Stimulated activated CD4-positive, alpha-beta T cell treated with anti-CD3 and anti-CD28 coated beads, Interleukin-4, amount 100 ng/mL, for 4 hours (primary cell): ENCODE measurements at places on chromosomes 7 and 10.
A peak's percentile ranks its signal among the peaks of the same experiment; 100 is the strongest.

DNA sequence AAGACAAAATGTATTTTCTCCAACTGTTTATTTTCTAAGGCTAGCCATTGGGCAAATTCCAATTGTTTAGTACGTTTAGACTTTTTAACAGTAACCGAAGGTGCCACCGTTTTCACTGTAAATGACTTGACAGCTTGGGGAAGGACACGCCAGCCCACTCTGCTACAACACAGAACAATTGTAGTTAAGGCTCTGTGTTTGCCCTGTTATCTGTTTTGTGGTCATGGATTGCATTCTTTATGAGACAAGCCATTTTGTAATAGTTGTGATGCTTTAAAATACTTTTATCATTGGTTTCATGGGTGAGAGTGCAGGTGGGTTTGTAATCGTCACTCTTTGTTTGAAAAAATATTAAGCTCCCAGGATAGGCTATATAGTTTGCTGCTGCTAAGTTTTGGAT is 6.6 kb upstream of the PITRM1 start:
- no peak for DNase-seq

DNA sequence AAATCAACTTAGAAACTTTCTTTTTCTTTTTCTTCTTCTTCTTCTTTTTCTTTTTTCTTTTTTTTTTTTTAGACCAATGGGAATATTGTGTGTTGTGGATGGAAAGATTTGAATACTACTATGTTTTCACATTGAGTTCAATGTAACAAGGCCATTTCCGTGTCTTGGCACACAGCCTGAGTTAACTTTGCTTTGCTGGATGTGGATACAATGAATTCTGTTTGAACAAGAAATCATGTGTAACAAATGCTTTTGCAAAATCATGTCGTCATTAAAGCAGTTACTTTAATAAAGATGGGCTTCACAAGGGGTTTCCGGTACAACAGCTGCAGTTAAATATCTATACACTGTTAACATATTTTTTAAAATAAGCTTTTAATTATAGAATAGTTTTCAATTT is 13.5 kb upstream of the ENTPD1 start:
- no peak for DNase-seq

DNA sequence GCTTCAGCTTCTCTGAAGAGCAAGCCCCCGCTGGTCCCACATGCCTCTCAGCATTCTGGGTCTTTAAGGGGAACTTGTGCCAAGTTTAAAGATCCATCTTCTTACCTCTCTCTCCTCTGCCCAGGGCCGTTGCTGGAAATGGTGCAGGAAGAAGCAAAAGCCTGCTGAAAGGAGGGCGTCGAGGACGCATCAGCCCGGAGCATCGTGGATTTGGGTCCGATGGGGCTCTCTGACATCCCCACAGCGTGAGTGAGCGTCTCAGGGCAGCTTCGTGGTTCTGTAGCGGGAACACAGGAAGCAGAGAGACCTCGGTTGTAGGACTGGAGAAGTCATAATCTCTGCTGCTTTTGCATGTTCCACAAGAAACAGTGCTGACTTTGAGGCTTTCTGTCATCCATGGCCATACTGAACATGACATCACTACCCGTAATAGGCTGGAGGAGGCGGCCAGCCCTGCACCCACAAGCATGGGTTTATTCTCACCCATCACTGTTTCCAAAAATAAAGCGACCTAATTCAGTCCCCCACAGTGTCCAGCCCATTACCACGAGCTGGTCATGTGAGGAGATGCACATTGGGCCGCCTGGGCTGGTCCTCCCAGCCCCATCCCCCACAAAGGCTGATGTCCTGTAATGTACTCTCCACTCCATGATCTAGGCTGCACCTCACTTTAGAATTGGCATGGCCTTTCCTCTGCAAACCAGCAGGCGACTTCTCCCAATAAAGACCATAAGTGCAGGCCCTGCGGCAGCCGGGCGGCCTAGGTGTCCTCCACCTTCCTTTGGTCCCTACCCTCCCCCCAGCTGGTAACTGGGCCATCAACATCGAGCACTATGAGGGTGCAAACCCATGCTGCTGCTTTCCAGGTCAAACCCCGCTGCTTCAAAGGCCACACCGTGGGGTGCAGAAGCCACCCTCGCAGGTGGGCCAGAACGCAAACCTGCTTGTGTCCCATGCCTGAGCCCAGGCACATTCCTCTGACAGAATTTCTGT is 276.9 kb downstream of the TNS3 start:
- DNase-seq = no peak

DNA sequence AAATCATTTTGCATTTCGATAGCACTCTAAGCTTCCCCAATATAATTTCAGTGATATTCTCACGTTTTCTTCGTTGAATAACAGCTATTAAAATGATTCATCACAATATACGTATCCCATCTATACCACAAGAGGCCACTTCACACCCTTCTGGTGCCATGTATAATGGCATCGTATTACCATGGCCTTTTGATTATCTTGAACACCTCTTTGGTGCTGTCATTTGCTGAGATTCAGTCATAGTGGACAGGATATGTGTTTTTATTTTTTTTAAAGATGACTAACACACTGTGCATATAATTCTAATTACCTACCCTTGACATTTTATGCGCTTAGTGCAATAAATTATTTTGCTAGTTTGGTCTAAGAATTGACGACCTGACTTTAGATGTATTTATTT is 6.7 kb upstream of the INSYN2A start:
- no peak for DNase-seq

DNA sequence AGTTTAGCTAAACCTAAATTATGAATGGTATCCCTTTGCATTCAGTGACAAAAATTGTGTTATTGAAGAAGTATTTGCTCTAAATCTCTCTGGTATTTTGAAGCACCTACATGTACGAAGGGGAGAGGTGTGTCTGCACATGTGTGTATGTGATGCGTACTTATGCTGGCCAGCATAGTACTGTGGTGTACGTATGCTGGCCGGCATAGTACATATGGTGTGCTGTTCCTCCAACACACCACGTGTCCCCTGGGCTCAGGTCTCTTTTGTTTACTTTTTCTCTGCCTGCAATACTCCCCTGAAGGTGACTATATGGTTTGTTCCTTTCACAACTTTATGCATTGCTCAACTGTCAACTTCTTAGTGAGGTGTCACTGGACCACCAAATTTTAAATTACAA is 360.3 kb downstream of the CRPPA start:
- DNase-seq = no peak

DNA sequence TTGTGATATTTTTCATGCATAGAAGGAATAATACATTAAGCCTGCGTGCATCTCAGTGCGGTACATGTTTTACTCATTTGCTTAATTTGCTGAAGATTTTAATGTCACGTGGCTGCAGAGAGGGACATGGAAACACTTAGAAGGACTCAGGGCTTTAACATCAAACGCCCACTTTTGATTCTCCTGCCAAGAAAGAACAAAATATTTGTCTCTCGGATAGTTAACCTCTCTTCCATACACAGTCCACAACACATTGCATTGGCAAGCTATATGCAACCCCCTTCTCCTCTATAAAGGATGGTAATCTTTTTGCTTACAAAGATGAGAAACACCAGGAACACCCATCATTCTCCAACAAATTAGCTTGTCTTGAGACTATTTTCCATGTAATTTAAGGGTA is 148.0 kb upstream of the NRP1 start:
- DNase-seq = no peak

DNA sequence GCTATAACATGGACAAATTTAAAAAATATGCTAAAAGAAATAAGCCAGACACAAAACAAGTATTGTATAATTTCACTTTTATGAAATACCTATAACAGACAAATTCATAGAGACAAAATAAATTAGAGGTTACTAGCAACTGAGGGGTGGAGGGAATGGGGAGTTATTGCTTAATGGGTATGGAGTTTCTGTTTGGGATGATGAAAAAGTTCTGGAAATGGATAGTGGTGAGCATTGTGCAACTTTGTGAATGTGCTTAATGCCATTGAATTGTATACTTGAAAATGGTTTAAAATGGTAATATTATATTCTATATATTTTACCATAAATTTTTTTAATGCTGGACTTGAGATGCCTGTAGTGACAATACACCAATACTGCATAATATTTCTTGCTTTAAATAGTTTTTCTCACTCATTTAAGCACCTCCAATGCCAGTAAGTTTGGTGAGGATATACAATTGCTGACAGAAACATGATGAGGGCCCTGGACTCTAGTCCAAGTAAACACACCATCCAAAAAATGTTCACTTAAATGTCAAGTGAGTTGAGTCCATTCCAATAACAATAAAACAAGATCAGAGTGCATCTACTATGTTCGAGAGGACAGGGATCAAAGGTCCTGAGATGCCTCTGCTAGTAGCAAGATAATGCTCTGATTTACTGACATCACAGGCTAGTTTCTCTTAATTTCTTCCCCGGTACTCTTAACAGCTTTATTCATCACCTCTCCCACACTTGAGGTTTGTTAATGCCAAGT is 71.9 kb downstream of the NT5C2 start:
- DNase-seq = no peak

- DNase-seq = no peak
Measured at GRCh38 chr10:59878915-59879314, 27.4 kb downstream of the CCDC6 start.

DNA sequence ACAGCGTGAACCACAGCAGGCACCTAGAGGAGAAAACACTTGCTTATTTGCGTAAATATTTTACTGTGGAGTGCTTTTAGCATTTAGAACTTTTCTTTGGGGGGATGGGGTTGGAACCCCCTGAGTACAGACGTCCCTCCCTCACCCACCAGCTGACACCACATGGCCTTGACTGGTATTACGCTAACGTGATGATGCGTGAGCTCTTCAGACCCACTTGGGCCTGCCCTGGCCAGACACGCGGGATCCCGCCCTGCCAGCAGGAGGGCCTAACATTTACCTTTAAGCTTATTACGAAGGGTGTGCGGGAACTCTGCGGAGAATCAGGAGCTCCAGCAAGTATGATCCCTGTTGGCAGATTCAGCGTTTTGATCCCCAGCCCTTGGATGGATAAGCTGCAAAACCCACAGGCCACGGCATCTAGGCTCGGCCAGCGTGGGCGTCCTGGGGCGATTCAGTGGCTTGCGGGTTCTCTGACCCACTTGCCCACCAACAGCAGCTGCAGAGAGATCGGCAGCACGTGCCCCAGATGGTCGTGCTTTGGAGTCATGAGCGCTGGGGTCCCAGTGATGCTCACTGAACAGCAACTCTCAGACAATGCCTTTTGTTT is 545.5 kb upstream of the FOXK1 start:
- no peak for DNase-seq

- no peak for DNase-seq
Measured at GRCh38 chr10:88865281-88865876, 13.7 kb upstream of the ANKRD22 start.

DNA sequence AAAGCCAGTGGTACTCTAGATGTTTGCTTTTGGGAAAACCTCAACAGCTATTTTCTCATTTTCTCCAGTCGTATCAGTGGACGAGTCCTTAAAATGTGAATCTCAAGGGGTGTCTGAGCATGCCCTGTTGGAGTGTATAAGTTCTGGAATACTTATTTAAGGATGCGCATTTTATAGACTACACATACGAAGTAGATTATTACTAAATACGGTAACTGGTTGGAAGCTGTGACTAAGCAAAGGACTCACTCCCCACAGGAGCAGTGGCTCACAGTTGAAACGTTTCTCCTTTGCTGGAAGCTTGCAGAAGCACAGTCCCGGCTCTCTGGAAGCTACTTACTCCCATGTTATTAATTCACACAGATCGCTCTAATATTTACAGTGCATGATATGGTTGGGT is 90.8 kb upstream of the DNAJB6 start:
- no peak for DNase-seq

DNA sequence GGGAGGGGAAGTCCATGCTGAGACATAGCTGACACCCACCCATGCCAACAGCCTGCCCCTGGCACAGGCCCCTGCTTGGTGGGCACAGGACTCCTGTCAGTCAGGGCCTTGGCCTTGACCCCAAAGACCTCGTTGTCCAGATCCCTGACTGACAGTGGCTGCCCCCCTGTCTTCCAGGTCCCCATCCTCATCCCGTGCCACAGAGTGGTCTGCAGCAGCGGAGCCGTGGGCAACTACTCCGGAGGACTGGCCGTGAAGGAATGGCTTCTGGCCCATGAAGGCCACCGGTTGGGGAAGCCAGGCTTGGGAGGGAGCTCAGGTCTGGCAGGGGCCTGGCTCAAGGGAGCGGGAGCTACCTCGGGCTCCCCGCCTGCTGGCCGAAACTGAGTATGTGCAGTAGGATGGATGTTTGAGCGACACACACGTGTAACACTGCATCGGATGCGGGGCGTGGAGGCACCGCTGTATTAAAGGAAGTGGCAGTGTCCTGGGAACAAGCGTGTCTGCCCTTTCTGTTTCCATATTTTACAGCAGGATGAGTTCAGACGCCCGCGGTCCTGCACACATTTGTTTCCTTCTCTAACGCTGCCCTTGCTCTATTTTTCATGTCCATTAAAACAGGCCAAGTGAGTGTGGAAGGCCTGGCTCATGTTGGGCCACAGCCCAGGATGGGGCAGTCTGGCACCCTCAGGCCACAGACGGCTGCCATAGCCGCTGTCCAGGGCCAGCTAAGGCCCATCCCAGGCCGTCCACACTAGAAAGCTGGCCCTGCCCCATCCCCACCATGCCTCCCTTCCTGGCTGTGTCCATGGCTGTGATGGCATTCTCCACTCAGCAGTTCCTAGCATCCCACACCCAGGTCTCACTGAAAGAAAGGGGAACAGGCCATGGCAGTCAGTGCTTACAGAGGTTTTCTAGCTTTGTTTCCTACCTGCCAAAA is 197.2 kb downstream of the EBF3 start:
- no peak for DNase-seq

- no peak for DNase-seq
Measured at GRCh38 chr7:138853448-138853847, 55.5 kb upstream of the ATP6V0A4 start.

GRCh38 chr10:30374353-30374752 is 25.3 kb upstream of the MTPAP start:
- no peak for DNase-seq

DNA sequence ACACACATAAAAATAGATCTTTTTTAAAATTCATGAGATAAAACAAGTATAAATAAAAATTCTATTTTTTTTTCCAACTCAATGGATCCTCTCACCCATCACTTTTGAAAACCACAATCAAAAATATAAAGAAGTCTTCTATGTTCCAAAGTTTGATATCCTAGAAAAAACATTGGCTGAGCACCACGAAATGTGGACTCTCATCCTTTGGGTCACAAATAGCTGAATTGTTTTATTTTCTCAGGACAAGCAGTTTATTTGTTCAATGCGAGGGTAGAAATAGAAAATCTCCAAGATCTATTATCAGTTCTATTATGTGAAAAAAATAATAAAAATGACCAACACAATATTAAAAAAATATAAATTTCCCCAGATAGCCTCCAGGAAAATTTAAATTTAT is 310.5 kb upstream of the DGKB start:
- no peak for DNase-seq

- no peak for DNase-seq
Measured at GRCh38 chr10:5370493-5371352, 6.0 kb downstream of the UCN3 start.

- DNase-seq = no peak
Measured at GRCh38 chr7:26065652-26066051, 86.3 kb upstream of the NFE2L3 start.

- DNase-seq = no peak
Measured at GRCh38 chr10:3622845-3623621, 162.0 kb downstream of the KLF6 start.

GRCh38 chr10:123496375-123496774 is 169.8 kb upstream of the GPR26 start:
- no peak for DNase-seq

GRCh38 chr10:22259280-22259679 is 41.5 kb upstream of the EBLN1 start:
- DNase-seq = peak; percentile 18

GRCh38 chr10:49383853-49384252 is 12.0 kb downstream of the DRGX start:
- DNase-seq = no peak
